ENCODE measurements at places on chromosomes 16 and 17.

DNA sequence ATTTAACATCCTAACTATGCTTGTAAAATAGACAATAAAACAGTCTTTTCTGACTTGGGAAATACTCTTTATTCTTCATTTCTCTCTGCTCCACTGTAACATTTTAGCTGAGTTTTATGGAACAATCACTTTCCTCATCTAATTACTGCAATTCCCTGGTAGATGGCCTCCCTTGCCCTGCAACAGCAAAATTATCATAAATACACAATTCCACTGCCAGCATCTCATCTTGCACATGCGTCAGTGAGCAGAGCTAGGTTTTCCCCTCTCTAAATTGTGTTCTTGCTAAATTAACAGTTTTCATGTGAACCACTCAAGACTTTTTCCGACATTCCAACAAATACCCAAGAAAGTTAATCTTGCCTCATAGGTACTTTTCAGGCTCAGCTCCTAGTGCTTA lies 920.9 kb upstream of the GOT2 start:
- DNase-seq, result no peak

- DNase-seq, result no peak
Observed at GRCh38 chr17:82003411-82004381, 19.0 kb downstream of the CENPX start.

DNA sequence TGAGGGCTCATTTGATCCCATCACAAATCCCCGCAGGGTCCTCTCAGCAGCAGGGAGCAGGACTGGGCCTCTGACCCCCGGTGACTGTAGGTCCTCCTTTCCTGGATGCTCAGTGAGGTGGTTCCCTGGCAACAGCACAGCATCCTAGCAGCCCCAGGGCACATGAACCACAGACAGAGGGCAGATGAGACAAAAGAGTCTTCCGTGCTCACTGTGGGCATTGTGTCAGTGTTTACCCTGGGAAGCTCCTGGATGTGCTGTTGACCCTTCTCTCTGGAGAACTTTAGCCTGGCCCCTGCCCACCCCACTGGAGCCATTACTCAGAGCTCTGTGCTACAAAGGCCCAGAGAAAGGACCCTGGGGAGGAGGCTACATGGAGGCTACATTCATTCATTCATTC lies 21.7 kb upstream of the TMEM220 start:
- no peak for DNase-seq

GRCh38 chr16:69301187-69301586 lies 10.0 kb upstream of the VPS4A start:
- no peak for DNase-seq

- DNase-seq, result no peak
Observed at GRCh38 chr16:68093816-68094613, 8.8 kb downstream of the NFATC3 start.

DNA sequence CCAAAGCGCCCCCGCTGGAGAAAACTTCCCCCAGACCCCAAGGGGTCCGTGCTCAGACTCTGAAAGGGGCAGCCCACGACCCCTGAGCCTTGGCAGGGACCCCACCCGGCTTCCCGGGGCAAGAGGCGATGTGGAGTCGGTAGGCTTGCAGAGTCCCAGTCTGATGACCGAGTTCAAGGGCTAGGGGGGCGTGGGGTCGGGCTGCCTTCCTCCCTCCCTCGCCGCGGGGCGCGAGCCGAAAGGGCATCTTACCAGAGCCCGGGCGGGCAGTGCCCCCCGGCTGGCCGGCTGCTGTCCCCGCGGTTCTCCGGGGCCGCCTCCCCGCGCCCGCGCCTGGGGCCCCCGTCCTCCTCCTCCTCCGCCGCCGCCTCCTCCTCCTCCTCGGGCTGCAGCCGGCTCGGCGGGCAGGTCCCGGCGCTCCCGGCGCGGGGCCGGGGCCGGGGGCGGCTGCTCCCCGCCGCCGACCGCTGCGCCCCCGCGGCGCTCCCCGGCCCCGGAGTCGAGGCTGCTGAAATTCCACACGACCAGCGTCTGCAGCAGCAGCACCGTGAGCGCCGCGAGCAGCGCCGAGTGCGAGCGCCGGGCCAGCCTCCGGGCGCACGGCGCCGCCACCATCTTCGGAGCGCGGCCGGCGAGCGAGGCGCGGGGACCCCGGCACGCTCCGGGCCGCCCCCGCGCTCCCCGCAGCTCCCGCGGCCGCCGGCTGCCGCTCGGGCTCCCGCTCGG lies 415 bp downstream of the XYLT1 start:
- DNase-seq, result no peak

Measured in activated CD4-positive, CD25-positive, alpha-beta regulatory T cell treated with anti-CD3 and anti-CD28 coated beads, Interleukin-2, amount 50 U/mL, for 16 hours (primary cell).